ENCODE measurements at places on chromosomes 5 and 9.

GRCh38 chr9:96680812-96681499 lies 25.8 kb upstream of the PRXL2C start:
- DNase-seq, result no peak

DNA sequence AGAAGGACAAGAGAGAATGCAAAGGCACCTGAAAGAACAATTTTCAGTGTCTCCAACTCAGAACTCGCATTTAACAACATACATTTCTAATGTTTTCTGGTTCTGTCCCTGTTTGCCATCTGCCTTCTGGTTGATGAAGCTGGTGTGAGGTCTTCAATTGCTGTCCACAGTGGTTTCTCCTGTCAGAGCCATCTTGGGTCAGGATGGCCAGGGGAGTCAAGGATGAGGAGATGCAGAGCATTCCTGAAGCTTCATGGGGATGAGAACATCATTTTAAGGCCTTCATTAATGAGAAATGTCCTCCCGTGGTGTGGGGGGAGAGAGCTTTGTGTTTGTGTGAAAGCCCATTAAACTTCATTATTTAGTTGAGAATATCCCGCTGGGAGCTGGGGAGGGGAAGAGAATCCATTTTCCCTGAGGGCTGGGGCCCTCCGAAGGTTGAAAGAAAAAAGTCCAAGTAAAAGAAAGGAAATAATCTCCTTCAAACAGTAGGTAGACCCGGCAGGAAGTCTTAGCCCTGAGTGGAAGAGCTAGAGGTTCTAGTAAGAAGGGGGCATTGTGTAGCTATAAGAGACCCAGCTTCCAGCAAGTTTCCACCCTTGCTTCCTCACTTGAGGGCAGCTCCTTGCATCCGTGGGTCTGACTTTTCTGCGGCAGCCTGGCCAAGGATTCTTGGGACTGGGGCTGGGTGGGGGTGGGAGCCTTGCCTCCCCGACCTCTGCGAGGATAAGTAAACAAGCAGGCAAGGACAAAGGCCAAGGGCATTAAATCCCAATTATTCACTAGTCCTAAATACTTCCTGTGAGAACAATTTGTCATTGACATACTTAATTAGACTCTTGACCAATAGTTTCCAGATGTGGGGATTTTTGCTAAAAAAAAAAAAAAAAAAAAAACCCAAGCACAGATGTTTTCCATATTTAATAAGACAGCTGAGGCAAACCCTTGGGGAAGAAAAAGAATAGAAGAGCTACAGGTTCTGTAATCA lies 119.2 kb downstream of the MSX2 start:
- peak; percentile 85 for DNase-seq

- peak; percentile 95 for DNase-seq
These were observed 1.9 kb upstream of the PJA2 start for GRCh38 chr5:109411627-109412026.

- no peak for DNase-seq
These were observed 25.0 kb upstream of the GSN start for GRCh38 chr9:121242959-121243346.

- DNase-seq, result no peak
These were observed 54.7 kb downstream of the UBE2QL1 start for GRCh38 chr5:6503342-6503741.

- DNase-seq, result no peak
These were observed 2.0 kb upstream of the MXD3 start for GRCh38 chr5:177313561-177314259.

- no peak for DNase-seq
These were observed 51.0 kb downstream of the ADCY2 start for GRCh38 chr5:7446913-7447312.

Data from fibroblast of lung (primary cell).